ENCODE measurements at places on chromosomes 7 and 10.

- DNase-seq, result no peak
These were observed 642 bp upstream of the COL13A1 start for GRCh38 chr10:69801094-69801433.

DNA sequence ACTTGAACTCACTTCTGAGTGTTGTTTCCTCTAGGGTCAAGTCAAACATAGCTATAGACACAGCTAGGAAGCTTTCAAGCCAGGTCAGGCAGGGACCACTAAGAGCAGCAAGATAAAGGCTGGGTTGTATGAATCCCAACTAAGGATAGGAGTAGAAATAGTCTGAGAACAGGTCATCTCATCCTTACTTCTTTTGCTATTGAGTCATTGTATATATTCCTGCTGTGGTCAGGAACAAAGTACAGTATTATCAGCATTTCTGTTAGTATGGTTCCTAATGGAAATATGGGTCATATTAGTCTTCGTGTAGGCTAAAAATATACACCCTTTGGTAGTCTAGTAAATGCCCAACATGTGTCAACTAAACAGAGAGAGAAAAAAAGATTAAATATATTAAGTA is 145.3 kb downstream of the BTAF1 start:
- DNase-seq, result no peak

DNA sequence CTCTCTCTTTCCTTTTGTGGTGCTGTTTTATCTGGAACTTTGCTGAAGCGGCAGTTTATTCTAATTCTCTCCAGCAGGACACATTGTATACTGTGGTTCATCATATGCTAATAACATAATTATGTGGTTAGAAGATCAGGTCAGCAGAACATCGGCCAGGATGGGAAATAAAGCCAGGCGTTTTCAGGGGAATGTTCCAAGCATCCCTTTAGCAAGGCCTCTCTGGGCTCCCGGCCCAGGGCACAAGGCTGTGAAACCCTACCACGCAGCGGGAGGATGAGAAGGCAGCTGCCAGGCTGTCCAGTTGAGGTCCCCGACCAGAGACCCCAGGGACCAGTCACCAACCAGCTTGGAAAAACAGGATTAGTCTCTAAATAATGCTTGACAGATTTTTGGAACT is 112.2 kb upstream of the GALNT17 start:
- DNase-seq, result no peak

DNA sequence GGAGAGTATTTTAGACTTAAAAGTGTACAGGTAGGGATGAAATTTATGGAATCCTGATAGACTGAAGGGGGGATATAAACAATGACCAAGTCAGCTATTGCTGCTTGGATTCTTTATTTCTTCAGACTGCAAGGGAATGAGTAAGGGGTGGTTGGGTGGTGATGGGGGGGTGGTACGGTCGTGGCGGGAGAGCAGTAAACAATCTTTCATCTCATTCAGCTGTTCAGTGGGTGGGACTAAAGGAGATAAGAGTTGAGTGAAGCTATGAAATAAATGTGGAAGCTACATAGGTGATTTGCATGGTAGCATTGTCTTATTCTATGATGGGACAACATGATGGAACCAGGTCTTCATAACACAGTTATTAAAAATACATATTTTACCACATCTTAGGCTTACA is 1.8 kb downstream of the SEPTIN7 start:
- no peak for DNase-seq

DNA sequence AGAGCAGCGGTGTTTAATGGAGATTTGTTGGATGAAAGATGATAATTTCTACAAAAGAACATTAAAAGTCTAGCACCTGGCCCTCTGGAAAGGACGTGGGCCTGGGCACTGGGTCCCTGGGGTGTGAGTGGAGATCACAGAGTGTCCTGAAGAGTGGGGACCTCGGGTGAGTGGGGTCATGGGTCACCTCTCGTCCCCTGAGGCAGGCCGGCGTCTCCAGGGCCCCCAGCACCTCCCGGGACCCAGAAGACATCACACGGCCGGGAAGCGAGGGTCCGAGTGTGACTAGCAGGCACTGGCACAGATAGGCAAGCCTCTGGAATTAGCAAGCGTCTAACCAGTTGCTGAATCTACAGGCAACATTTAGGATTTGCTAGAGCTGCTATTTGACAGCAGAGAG is 257.2 kb downstream of the MAD1L1 start:
- no peak for DNase-seq

DNA sequence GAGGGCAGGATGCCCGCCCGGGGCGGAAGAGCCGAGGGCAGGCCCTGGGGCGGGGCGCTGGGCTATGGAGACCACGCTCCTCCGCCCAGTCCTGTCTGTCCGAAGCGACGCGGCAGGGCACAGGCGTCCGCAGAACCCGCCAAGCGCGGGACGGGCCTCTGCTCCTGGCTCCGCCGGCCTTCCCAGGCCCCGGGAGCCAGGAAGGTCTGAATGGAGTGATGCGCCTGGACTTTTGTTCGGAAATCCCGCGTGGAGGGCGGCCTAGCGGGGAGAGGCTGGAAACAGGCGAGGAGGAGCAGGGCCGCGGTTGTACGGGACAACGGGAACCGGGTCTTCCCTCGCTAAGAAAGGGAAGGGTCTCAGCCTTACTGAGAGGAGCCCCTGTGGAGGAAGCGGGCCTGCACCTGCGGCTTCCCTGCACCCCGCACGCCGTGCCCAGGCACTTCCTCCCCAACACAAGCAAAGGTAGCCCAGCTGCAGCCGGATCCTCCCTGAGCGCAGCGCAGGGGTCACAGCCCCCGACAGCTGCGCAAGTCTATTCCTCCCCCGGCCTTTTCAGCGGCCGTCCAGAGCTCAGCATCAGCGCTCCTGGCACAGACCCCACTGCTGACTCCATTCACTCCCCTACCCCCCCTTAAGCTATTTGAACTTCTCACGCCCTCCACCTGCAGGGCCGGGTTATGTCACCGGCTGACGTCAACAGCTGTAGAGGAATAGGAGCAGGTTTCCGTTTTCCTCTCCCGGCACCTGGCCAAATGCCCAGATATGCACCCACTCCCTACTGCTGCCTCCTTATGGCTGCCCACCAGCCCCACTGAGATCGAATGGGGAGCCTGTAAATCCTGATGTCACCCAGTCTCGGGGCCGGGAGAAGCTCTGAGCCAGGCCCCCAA is 143.2 kb upstream of the RET start:
- DNase-seq, result no peak

DNA sequence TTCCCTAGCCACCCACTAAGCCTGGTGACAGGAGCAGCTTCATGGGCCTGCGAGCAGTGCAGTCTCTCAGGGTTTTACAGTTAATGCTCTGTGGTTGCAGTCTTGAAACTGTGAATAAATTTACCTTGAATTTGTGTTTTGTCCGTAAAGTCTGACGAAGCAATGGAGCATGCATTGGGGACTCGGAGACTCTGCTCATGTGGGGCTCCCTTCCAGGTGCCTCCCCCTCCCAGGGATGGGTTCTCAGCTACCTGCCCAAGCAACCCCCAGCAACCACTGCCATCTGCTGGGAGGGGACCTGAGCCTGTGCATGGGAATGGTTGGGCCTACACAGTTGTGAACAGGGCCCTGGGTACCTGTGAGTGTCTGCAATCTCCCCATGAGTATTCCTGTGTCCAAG is 36.3 kb upstream of the IKZF1 start:
- DNase-seq, result no peak

GRCh38 chr10:12839941-12840611 is 161.4 kb downstream of the CCDC3 start:
- DNase-seq, result no peak

DNA sequence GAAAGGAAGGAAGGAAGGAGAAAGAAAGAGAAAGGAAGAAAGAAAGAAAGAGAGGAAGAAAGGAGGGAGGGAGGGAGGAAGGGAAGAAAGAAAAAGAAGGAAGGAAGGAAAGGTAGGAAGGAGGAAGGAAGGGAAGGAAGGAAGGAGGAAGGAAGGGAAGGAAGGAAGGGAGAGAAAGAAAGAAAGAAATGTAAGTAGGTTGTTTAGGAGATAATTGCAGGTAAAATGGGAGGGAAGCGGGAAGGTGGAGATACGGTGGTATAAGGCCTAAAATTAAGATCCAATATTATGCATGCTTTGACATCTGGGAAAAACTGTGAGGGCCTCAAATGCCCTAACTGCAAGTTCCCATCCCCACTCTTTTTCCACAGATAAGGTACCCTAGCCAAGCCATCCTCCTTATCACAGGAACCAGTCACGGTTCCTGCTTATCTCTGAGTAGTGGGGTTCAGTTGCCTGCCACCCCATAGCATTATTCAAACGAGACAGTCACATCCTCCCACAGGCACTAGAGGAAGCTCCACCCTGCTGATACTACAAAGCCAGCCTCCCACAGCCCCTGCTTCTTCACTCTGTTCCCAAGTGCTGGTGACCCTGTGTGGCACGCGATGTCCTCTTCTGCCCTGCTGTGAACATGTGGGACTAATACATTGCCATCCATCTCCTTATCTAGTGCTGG is 28.7 kb downstream of the ST8SIA6 start:
- DNase-seq, result peak; percentile 58

DNA sequence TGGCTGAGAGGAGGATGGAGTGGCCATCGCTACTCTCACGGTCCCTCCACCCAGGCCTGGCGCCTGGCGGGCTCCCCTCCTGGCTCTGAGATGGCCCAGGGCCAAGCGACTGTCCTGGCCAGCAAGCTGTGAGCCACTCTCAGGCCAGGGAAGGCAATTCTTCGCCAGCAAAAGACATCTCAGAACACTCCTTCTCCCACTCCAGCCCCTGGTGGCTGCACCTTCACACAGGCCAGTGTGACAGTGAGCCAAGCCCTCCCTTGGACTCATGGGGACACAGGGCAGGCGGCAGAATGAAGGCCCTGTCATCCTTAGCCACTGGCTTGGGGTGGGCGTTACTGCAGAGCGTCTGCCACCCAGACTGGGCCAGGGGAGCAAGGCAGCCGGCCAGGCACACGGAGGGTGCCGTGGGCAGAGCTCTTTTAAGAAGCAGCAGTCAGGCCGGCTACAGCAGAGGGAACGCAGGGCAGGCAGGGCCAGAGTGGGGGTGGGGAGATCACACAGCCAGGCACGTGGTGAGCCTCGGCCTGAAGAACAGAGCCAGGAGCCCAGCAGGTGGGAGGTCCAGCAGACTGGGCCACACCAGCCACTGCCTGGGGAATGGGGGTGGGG is 14.4 kb downstream of the STK32C start:
- DNase-seq, result no peak

- DNase-seq, result no peak
These were observed 251.1 kb upstream of the NFE2L3 start for GRCh38 chr7:25900877-25901276.

GRCh38 chr7:28808796-28809533 is 149.2 kb downstream of the TRIL start:
- no peak for DNase-seq

GRCh38 chr10:75211007-75211691 is 553 bp downstream of the VDAC2 start:
- DNase-seq, result no peak

DNA sequence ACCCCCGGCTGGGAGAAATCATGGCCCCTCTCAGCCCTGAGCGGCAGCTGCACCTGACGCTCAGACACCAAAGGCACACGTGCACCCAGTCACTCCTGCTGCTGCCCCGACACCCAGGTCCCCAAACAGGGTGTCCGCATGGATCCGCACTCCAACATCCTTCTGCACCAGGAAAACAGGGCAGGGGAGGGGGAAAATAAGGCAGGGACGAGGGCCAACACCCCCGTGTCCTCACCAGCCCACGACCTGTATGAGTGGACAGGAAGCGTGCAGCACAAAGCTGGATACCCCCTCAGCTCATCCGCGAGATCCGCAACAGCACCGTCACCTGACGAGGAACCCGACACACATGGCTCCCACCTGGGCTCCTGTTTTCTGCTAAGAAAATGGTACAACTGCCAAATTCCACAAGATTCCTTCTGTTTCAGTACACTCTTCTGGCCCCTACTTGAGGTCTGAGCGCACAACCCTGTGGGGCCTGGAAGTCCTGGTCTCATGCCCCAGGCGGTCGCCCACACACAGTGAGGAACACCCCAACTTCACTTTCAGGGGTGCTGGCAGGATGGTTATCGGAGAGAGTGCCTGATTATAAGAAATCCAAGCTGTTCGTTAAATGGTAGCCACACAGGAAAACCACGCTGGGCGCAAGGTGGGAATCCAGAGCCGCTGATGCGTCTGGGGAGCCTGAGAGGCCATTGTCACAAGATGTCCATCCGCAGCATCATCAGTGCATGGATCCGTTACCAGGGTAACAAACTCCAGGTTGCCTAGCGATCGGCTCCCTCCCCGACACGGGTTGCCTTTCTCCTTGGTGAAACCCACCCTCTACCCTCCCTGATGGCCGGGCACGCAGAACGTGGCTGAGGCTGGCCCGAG is 63.6 kb downstream of the ZRANB1 start:
- DNase-seq, result no peak

- DNase-seq, result no peak
These were observed 357.6 kb upstream of the PCDH15 start for GRCh38 chr10:55158633-55159032.

DNA sequence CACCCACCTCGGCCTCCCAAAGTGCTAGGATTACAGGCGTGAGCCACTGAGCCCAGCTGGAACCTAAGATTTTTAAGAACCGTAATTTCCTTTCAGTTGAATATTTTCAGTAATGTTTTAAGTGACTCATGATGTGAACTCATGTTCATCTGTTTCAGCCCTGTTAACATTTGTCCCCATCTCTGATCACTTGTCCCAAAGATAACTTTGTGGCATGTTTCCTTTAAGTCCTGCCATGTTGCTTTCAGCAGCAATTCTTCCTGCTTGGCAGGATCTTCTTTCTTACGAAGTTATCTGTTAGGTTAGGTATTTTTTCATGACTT is 19.3 kb downstream of the ZRANB1 start:
- no peak for DNase-seq

GRCh38 chr7:41975849-41976248 is 261.2 kb downstream of the GLI3 start:
- no peak for DNase-seq

- no peak for DNase-seq
These were observed 245.7 kb downstream of the STK31 start for GRCh38 chr7:23955600-23956149.

GRCh38 chr7:118615681-118616080 is 391.2 kb downstream of the ANKRD7 start:
- no peak for DNase-seq

GRCh38 chr7:119452401-119452800 is 820.6 kb upstream of the KCND2 start:
- no peak for DNase-seq

DNA sequence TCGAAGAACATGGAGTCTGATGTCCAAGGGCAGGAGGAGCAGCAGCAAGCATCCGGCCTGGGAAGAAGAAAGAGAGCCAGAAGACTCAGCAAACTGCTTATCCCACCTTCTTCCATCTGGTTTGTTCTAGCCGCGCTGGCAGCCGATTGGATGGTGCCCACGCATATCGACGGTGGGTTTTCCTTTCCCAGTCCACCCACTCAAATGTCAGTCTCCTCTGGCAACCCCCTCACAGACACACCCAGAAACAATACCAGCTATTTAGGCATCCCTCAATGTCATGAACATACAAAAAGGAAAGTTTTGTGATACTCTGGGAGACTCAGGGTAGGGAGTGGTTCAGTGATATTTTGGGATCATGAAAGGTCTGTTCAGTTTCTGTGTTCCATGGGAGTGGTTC is 139.6 kb downstream of the LYZL1 start:
- DNase-seq, result no peak

Measured in activated effector memory CD4-positive, alpha-beta T cell treated with Interleukin-2 at 50 U/mL for 16 hours (primary cell).